ENCODE measurements at places on chromosomes 3 and 15.

GRCh38 chr3:40913192-40913591 lies 286.1 kb upstream of the CTNNB1 start:
- DNase-seq: no peak

GRCh38 chr3:186088335-186088734 lies 20.6 kb downstream of the ETV5 start:
- DNase-seq: no peak

- DNase-seq: no peak
These were observed 35.8 kb downstream of the GJD2 start for GRCh38 chr15:34718681-34719665.

GRCh38 chr3:142444343-142444742 lies 3.5 kb downstream of the XRN1 start:
- no peak for DNase-seq

GRCh38 chr15:65920825-65921309 lies 51.6 kb downstream of the RAB11A start:
- DNase-seq: no peak

GRCh38 chr3:72690629-72691028 lies 157.6 kb downstream of the SHQ1 start:
- DNase-seq: no peak

DNA sequence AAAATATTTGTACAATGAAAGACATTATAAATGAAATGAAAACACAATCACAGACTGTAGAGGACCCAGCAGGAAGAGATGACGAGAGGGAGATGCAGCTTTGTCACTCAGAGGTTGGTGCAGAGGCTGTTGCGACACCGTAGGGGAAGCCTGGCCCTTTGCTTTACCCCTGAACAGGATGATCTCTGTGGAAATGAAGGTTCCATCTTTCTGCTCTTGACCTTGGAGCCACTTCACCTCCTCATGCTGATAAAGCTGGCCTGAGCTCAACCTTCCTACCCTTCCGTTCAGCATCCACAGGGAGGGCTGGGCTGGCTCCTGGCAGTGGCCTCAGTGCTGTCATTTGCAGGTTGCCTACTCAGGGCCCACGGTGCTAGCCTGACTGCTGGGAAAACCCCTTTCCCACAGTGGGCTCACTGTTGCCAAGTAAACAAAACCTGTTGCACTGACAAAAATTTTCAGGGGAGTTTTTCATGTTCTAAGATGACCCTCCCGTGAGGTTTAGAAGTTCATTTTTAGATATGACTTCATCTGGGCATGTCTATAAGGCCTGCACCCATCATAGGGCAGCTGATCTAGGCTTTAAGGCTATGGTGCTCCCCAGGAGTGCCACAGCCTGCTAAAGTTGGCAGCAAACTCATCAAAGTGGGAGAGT lies 3.0 kb upstream of the CD80 start:
- DNase-seq: no peak

- no peak for DNase-seq
These were observed 327.9 kb upstream of the EPHA3 start for GRCh38 chr3:88779482-88779881.

DNA sequence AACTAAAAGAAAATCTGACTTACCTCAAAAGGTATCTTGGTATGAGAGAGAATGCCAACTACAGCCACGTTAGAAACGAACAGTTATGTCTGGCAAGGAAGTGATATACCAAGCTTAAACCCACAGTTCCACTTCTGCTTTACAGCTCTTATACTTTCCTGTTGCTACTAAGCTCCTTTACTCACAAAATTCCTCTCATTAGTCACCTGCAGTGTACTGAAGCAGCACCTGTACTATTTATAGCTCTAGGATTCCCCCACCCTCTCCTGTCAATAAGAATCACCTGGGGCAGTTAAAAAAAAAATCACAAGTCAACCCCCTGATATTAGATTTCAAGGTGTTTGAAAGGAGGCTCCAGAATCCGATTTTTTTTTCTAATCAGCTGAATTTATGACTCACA lies 2.9 kb upstream of the TMEM266 start:
- DNase-seq: no peak

GRCh38 chr3:104323226-104323625 lies 1043.5 kb upstream of the ALCAM start:
- DNase-seq: no peak

GRCh38 chr15:29064290-29064689 lies 178.5 kb downstream of the APBA2 start:
- DNase-seq: no peak

DNA sequence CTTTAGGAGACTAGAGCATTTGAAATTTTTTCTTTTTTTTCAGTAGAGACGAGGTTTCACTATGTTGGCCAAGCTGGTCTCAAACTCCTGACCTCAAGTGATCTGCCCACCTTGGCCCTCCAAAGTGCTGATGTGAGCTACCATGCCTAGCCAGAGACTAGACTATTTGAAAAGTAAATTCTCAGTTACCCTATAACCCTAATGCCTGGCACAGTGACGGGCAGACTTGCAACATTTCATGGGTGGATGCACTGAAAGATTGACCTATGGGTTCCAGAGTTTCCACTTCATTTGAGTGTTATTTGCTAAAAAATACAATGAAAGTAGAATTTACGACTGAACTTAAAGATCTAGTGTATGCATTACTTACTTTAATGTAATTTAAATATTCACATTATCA lies 45.7 kb upstream of the LIPC start:
- no peak for DNase-seq

- DNase-seq: peak; percentile 29
These were observed 12.6 kb downstream of the OSBPL10 start for GRCh38 chr3:31968369-31968926.

DNA sequence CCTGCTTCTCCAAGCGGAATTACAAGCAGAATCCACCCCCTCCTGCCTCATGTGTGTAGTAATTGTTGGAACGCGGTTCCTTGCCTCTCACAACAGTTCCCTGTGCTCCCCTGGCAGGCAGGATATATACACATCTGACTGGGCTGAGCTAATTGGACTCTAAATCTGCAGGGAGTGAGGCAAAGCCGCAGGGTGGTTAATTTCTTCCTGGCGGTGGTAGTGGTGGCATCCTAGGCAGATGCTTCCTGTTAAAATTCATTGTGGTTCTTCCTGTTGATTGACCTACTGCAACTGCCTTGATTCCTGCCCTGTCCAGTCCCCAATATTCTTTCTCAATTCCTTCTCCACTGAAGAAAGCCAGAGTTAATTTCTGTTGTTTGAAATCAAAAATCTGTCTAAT lies 202.9 kb upstream of the PROK2 start:
- DNase-seq: no peak

DNA sequence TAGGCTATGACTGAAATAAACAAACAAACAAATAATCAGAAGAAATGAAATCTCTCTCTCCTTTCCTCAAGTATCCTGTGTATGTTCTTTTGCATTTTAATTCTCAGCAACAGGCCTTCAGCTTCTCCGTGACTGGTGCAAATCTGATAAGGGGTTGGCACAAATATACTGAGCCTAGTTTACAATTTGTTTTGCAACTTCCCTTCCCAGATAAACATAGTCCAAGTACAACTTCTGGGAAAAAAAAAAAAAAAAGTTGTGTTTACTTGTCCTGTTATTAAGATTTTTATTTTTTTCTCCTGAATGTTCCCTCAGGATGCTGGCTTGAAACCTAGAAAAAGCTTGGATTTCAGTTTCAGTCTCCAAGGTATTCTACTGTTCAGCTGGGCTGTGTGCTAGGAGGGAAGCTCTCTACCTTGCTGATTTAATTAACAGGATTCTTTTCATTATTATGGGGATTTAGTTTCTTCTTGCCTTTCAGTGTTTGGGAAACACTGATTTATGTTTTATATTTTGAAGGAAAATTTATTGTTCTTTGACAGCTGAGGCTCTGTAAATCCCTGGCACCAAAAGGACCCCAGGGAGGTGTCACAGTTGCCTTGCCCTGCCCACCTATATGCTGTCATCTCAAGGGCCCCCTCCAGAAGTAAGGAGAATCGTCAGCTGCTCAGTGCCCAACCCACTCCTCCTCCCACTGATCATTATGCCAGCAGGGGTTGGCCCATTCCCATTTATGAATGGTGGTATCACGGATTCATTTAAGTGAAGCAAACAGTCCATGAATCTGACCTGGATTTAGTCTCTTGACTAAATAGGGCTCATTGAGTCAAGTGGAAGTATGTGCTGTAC lies 185.2 kb downstream of the MEIS2 start:
- DNase-seq: no peak

- DNase-seq: no peak
These were observed 103.8 kb downstream of the FBLN2 start for GRCh38 chr3:13652728-13653127.

- DNase-seq: no peak
These were observed 91.1 kb upstream of the FGF7 start for GRCh38 chr15:49331951-49332350.

DNA sequence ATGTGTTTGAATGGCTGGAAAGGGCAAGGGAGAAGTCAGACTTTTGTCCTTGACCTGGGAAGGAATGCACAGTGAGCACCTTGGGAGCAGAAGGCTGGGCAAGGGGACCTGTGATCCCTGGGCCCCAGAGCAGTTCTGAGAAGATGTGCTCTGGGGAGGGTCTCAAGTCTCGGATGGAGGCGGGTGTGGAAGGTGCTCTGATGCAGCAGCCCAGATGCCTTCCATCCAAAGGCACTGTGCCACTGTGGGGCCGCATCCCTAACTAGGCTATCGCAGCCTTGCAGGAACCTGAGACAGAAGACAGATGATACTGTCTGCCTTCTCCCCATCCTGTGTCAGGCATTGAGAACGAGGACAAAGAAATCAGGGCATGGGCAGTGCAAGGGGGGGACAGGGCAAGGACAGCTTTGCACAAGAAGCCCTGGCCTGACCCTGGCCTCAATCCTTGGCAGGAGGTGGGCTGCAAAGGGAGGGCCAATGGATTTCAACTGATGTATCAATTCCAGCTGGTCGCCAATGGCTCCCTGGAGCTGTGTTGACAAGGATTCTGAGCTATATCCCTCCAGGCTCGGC lies 14.6 kb upstream of the PRKCD start:
- DNase-seq: no peak

All from AG08396 (cell line).